ENCODE measurements at places on chromosomes 3 and 15.

GRCh38 chr3:139389552-139390368 is at the start of gene COPB2:
COPB2 (minus strand) TSS chr3:139389647; CDS start chr3:139389550, 97 bp downstream.
- DNase-seq, result peak; percentile 98

- DNase-seq, result no peak
Observed at GRCh38 chr15:84099181-84099580, 136.4 kb upstream of the GOLGA6L4 start.

GRCh38 chr15:27706300-27706699 is 392.8 kb downstream of the OCA2 start:
- no peak for DNase-seq

- DNase-seq, result no peak
Observed at GRCh38 chr15:51004103-51004551, 90.6 kb downstream of the TNFAIP8L3 start.

- no peak for DNase-seq
Observed at GRCh38 chr3:5201536-5201935, 14.0 kb downstream of the EDEM1 start.

Data from stromal cell of bone marrow (primary cell).